ENCODE measurements at places on chromosomes 3 and 15.

GRCh38 chr15:91803260-91803659 lies 50.2 kb upstream of the SLCO3A1 start:
- no peak for DNase-seq

- no peak for DNase-seq
Measured at GRCh38 chr15:34813446-34814190, 18.3 kb upstream of the ACTC1 start.

DNA sequence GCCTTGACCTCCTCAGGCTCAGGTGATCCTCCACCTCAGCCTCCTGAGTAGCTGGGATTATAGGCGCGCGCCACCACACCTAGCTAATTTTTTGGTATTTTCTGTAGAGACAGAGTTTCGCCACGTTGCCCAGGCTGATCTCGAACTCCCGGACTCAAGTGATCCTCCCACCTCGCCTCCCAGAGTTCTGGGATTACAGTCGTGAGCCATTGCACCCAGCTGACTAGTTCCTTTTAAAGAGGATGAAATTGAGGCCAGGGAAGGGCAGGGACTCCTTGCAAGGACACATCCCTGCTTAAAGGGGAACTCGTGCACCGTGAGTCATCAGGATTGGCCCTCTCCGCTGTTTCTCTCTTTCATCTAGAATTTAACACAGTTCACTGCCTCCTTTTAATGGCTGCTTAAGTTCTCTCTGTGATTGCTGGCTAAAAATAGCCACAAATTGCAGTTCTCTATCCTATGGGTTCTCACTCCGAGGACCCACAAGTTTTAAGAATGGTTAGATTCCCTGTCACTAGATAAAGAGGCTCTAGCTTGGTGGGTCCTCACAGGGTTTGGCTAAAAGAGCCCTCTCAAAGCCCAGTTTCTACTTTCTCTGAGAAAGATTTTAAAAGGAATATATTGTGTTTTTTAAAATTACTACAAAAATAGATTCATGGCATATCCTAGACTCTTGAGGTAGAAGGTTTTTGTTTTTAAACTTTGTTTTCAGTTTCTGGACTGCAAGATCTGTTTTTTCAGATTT lies 1.4 kb downstream of the CRTAP start:
- DNase-seq, result peak; percentile 85

DNA sequence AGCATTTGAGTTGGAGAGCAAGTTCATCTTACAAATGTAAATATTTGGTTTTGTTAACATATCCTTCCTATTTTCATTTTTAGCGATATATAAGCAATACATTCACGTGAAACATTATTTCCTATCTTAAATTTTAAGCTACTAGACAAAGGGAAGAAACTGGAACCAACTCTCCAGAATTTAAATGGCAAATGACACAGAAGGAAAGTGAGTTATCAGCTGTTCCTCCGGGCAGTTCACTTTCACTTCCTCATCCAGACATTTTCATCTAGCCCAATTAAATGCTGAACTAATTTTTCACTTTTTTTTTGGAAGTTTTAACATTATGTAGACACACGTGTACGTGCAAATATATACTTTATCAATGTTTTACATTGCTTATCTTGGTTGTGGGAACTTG lies 58.7 kb downstream of the MORC1 start:
- DNase-seq, result no peak

GRCh38 chr3:127694467-127695215 lies 21.9 kb downstream of the ABTB1 start:
- no peak for DNase-seq

DNA sequence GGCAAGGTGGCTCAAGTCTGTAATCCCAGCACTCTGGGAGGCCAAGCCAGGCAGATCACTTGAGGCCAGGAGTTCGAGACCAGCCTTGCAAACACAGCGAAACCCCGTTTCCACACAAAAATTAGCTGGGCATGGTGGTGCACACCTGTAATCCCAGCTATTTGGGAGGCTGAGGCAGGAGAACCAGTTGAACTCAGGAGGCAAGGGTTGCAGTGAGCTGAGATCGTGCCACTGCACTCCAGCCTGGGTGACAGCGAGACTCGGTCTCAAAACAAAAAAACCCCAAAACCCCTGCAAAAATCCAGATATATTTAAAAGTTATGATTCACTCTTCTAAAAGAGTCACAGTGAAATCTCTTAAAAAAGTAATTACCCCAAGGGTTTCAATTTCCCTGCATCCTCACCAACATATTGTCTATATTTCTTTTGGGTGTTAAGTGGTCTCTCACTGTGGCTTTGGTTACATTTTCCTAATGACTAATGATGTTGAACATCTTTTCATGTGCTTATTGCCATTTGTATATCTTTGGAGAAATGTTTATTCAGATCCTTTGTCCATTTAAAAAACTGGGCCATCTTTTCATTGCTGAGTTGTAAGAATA lies 73.2 kb upstream of the UBP1 start:
- no peak for DNase-seq

DNA sequence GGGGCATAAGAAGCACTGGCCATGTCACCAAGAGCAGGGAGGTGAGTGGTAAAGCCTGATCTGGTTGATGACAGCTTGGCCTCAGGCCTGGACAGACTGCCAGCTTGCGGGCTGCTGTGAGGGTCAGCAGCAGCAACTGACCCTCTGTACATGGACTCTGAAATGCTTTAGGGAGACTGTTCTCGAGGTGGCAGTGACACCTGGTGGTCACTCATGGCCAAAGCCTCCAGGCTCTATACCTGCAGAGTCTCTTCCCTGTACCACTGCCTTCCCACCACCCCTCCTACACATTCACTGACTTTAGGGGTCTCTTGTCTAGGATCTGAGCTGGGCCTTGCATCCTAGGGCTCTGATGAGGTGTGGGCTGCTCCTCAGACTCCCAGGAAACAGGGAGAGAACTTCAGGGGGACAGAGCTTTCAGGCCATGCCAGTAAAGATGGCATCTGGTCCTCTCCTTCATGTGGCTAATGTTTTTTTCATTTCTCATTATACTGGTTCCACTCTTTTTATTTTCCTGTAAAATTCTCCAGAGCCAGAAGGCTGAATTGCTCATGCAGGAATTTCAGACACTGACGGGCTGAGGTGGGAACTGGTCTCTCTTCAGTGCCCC lies 17.2 kb upstream of the TIMP4 start:
- DNase-seq, result no peak

DNA sequence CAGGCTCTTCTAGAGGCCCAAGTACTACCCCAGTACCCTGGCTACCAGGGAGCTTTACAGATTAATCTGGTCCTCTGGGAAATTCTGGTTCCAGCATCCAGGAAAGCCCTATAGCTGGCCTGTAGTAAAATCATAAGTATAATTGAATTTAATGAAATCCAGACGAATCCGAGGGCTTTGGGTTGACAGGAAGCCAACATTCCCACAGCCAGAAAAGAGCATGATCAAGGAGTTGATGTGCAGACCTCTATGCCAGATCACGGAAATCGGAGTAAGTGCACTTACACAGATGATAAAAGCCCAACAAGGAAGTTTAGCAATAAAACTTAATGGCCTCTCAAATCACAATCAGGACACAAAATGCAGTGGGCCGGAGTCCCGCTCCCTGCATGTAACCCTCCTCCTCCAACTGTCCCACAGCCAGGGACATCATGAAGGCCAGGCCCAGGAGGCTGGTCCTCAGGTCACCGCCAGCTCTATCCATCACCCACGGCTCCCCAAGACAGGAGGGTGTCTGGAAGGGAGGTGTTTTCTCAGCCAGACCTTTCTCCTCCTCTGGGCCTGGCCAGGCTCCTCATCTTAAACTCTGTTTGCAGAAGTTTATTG lies 62.8 kb upstream of the SEC22A start:
- DNase-seq, result no peak

DNA sequence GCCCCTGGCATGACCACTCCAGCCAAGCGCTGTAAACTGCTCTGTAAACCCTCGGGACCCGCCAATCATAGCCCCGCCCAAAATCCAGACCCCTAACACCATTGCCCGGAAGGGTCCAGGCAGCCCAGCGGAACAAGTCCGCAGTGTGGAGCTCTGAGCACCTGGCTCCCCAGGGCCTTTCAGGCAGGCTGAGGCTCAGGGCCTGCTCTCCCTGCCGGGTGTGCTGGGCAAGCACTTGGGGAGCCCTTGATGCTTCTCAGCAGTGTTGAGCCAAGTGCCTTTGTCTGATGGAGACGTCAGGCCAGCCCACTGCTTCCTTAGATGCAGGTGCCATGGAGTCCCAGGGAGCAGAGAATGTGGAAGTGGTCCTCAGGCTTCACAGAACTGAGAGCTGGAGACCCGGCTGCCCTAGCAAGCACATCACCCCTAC lies 106.2 kb downstream of the TLE3 start:
- DNase-seq, result no peak

DNA sequence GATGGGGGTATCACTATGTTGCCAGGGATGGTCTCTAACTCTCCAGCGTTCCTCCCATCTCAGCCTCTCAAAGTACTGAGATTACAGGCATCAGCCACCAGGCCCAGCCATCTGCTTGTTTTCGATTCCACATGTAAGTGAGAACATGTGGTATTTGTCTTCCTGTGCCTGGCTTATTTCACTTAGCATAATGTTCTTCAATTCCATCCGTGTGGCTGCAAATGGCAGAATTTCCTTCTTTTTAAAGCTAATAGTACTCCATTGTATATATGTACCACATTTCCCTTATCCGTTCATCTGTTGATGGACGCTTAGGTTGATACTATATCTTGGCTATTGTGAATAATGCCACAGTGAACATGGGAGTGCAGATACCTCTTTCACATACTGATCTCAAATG lies 70.6 kb downstream of the ASB7 start:
- no peak for DNase-seq
